Central memory CD4-positive, alpha-beta T cell (primary cell): ENCODE measurements at places on chromosomes 6 and 20.

GRCh38 chr6:2937627-2938003 lies 33.8 kb downstream of the SERPINB6 start:
- no peak for DNase-seq

DNA sequence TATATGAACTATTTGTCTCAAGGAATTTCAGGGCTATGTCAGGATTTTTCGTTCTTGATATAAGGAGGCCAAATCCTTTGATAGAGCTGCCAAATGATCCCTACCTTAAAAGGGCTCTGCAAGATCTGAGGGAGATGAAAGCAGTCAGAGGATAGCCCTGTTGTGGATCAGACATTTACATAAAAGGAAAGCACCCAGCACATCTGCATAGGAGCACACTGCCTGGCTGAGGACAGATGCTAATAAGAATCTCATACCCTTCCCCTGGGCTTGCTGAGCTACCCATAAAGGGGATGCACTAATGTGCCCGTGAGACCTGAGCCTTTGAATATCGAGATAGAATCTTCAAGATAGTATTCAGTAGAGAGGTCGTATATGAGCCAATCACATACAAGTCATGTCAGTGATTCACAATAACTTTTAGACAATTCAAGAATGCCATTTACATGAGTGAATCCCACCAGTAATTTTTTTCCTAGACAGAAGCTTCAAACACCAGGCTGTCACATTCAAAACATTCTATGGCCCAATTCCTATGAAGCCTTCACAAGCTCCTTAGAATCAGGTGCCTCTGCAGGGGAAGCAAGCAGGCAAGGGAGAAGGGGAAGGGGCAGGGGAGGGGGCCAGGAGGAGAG lies 71.1 kb downstream of the STMND1 start:
- no peak for DNase-seq

GRCh38 chr6:124330197-124330596 lies 526.5 kb downstream of the NKAIN2 start:
- no peak for DNase-seq

DNA sequence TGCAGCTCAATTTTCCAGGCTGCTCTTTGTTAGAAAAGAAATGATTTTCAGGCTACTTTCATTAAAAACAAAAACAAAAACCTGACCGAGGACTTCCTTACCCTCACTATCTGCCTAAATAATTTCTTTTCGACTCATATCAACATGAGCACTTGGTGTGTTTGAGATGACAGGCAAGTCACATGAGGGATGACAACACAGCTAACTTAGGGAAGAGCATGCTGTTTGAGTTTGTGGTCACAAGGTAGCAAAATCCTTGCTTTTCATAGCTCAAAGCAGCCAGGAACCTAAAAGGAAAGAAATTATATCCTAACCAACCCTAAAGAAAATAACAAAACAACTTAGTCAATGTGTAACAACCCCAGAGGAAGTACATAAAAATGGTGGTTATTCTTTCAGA lies 459.5 kb downstream of the KIF16B start:
- no peak for DNase-seq

GRCh38 chr20:3189561-3190131 lies 14.8 kb downstream of the DDRGK1 start:
- no peak for DNase-seq

- DNase-seq = no peak
Measured at GRCh38 chr6:21186479-21187055, 407.0 kb upstream of the SOX4 start.

DNA sequence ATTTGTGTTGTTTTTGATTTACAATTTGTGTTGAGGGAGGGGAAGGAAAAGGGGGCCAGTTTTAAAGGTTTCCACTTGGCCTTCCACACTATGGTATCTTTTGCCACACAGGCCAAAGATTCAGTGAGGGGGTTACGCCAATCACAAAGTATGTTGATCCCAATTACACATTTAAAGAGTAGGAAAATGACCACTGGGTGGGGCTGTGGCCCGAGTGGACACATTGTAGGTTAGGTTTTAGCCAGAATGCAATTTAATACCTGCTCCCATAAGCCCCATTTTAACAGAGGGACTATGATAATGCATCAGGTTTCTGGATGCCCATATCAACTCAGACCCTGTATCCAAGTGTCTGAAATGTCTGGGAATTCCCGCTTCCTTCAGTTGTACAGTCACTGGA lies 15.6 kb downstream of the VGLL2 start:
- no peak for DNase-seq

DNA sequence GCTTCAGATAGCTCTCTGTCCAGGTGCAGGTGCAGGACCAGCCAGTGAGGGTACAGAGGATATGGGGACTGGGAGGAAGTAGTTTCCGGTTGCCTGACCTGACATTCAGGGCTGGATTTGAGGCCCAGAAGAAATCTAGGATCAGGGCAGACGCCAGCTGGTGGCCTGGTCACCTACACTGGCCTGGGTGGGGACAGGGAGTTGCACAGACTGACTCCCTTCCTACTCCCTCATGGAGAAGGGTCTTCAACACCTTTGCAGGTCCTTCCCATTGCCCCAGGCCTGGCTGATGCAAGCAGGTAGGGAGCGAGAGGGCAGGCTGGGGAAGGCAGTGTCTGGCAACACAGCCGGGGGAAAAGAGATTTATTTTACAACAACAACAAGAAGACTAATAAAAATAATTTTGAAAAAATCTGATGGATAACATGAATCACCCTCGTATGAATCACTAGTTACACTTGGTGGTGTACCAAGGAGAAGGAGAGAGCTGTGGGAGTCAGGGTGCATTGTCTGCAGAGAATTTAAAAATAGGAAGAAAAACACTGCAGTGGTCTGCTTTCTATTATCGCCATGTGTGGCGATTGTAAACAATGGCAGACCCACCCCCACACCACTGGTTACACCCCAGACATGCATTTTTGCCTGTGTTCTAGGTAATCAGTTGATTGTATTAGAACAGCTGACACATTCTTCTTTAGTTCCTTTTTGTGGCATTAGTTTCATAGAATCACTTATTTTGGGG lies 62.3 kb upstream of the SNX9 start:
- no peak for DNase-seq

DNA sequence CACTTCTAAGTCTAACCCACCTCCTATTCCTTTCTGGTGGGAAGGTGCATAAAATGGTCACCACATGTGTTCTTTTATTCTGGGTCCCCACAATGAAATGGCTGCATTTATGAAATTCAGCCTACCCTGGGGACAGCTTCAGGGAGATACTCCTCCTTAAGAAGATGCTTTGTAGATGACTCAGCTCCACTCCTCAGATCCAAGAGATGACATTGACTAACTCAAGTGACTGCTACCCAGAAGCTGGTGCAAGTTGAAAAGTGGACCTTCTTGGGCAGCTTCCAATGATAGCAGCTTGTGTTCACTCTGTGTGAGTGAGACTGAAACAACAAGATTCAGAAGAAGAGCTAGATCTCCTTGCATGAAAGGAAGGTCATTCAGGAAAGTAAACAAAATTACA lies 113.4 kb downstream of the SCP2D1 start:
- no peak for DNase-seq

GRCh38 chr6:53725791-53726575 lies 60.4 kb upstream of the KLHL31 start:
- DNase-seq = peak; percentile 54
